ENCODE measurements at places on chromosomes 3 and 15. TPM values are rescaled to one million over a fixed set of nuclear protein-coding genes. Genes with fewer than 3 reads are reported as not detected.
A peak's percentile ranks its signal among the peaks of the same experiment; 100 is the strongest.

The LHFPL4 gene
- 6.1 TPM for total RNA-seq

The PLAAT1 gene
- total RNA-seq = 9.3 TPM

The GABRB3 gene
- total RNA-seq = 28.7 TPM

The PFN2 gene
- 220 TPM for total RNA-seq

The ZNF774 gene
- 6.6 TPM for total RNA-seq

The PLSCR2 gene
- total RNA-seq = 0.22 TPM

The B2M gene
- total RNA-seq = 1,329 TPM

The RTP3 gene
- total RNA-seq = not detected

- DNase-seq = no peak
Observed at GRCh38 chr3:183558495-183558894, 3.0 kb upstream of the KLHL6 start.

DNA sequence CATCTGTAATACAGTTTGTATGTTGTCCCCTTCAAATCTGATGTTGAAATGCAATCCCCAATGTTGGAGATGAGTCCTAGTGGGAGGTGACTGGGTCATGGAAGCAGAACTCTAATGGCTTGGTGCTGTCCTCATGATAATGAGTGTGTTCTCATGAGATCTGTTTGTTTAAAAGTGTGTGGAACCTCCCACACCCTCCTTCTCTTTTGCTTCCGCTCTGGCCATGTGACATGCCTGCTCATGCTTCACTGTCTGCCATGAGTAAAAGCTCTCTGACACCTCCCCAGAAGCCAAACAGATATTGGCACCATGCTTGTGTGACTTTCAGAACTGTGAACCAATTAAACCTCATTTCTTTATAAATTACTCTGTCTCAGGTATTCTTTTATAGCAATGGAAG lies 794.0 kb upstream of the CFAP20DC start:
- DNase-seq = no peak

- DNase-seq = peak; percentile 92
Observed at GRCh38 chr3:49132437-49133225, at the start of gene LAMB2. LAMB2 (minus strand) TSS chr3:49133050; CDS start chr3:49132867, 183 bp downstream.

GRCh38 chr3:116863822-116864589 lies 154.4 kb downstream of the TUSC7 start:
- DNase-seq = peak; percentile 94

DNA sequence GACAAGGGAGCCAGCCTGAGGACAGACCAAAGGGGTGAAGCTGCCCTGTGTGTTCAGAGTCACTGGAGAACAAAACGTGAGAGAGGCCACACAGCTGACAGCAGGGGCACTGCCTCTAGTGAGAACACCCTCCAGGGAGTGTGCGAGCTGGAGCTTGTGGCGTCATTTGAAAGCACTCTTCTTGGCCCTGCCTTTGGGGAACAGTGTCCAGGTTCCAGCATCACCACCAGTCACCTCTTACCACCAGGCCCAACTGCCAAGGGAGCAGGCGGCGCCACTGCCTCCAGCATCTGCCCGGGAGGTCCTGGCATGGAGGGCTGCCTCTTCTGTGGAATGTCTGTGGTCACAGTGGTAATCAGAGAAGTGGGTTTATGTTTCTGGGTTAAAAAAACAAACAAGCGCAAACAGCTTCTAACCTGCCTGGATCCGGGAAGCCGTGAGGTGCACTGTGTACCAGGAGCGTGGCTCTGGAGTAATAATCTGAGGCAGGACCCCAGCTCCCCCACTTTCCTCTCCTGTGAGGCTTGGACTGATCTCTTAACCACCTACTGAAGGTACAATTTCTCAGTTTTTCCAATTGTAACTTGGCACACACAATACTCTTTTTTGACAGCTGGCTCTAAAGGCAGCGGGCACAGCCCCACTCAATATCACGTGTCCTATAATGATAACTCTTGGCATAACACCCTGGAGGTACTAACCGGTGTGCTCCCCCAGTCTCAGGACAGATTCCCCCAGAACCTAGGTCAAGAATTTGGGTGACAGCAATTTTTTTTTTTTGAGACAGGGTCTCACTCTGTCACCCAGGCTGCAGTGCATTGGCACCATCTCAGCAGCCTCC lies 32.2 kb upstream of the CDCP1 start:
- no peak for DNase-seq

DNA sequence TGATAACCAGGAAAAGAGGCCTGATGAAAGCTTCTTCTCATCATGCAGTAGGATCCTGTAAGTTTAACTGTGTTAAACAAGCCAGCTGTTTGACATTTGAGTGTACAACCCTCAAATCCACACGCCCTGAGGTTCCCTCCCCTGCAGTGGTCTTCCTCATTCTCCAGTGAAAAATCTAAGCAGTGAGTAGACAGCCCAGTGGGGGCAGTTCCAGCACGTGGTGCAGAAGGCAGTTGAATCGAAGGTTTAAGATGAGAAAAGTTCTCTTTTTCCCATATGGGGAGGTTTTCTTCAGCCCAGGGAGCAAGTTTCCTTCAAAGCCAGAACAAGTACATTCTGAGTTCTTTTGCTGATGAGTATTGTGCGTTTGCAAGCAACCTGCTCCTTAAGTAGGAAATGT lies 174.5 kb downstream of the NR2F2 start:
- no peak for DNase-seq

GRCh38 chr15:101058735-101059134 lies 139.6 kb downstream of the LRRK1 start:
- DNase-seq = no peak

GRCh38 chr15:32970847-32971246 lies 223.7 kb downstream of the FMN1 start:
- no peak for DNase-seq

DNA sequence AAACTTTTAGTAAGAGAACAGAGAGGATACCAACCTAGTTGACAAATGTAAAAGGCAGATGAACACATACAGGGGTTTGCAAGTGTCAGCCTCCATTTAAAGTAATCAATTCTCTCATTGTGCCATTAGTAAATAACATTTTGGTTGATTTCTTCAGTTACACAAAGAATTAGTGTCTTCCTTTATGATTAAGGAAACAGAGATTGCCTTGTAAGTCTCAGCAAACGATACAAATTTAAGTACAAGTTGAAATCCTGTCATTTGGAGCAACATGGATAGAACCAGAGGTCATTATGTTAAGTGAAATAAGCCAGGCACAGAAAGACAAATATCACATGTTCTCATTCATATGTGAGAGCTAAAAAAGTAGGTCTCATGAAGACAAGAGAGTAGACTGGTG lies 26.1 kb downstream of the MYO5A start:
- DNase-seq = no peak

- DNase-seq = no peak
Observed at GRCh38 chr3:169578381-169579024, 85.0 kb downstream of the MECOM start.

GRCh38 chr3:129304962-129305222 lies 26.2 kb downstream of the HMCES start:
- no peak for DNase-seq

GRCh38 chr3:61299343-61300005 lies 48.2 kb upstream of the FHIT start:
- DNase-seq = no peak

DNA sequence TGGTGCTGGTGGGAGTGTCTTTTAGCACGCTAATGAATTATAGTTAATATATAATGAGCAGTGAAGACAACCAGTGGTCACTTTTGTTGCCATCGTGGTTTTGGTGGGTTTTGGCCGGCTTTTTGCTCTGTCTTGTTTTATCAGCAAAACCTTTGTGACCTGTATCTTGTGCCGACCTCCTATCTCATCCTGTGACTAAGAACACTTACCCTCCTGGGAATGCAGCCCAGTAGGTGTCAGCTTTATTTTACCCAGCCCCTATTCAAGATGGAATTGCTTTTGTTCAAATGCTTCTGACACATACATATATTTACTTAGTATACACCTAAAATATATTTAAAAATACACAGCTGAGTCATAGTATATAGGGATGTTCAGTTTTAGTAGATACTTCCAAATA lies 770.3 kb downstream of the PDCD6IP start:
- DNase-seq = no peak

- no peak for DNase-seq
Observed at GRCh38 chr3:133944181-133944580, 48.5 kb upstream of the RAB6B start.

Measured in spinal cord (tissue), 10 donors.